ENCODE measurements at places on chromosomes 2 and 18.

- DNase-seq = no peak
Measured at GRCh38 chr2:199956062-199956380, 639 bp downstream of the MAIP1 start.

DNA sequence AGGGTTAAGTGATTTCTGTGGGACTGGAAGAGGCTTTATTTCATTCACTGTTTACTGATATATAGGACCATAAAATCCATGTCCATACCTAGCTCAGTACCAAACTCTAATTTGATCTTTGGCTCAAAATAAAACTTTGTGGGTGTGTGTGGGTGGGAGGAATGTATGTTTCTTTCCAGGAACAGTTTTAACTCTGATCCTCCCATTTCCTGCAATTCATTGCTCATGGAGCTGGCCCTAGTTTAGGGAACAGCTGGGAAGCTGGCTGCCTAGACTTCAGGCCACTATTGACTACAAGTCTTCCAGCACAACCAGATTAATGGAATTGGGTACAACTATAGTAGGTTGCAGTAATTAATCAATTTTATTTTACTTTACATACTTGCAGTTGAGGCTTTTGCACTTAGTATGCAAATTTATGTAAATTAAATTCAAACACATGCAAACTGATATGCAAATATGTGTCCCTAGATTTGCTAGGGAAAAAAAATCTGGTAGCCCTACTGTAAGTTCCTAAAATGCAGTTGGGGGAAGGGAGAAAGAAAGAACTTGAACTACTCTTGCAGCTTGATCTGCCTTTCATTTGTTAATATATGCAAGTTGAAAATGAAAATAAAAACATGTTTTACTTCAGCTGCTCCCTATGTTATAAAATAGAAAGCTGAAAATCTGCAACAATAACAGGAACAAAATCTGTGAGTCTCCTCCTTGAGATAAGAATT is 1070.3 kb upstream of the CELF4 start:
- no peak for DNase-seq

DNA sequence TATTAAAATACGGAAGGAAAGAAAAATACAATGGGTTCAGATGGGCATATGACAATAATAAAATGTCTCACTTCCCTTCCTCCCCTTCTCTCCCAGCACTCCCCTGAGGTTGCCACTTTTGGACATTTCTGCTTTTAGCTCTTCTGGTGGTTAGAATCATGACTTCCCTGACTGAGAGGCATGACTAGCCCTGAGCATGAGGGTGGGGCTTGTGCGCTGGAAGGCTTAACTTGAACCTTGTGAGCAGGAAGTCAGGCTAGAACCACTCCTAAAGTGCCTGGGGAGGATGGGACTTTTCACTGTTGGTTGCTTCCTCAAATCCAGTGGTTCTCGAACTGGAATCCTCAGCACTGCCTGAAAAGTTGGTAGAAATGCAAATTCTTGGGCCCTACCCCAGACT is 19.7 kb upstream of the ARHGAP25 start:
- no peak for DNase-seq

DNA sequence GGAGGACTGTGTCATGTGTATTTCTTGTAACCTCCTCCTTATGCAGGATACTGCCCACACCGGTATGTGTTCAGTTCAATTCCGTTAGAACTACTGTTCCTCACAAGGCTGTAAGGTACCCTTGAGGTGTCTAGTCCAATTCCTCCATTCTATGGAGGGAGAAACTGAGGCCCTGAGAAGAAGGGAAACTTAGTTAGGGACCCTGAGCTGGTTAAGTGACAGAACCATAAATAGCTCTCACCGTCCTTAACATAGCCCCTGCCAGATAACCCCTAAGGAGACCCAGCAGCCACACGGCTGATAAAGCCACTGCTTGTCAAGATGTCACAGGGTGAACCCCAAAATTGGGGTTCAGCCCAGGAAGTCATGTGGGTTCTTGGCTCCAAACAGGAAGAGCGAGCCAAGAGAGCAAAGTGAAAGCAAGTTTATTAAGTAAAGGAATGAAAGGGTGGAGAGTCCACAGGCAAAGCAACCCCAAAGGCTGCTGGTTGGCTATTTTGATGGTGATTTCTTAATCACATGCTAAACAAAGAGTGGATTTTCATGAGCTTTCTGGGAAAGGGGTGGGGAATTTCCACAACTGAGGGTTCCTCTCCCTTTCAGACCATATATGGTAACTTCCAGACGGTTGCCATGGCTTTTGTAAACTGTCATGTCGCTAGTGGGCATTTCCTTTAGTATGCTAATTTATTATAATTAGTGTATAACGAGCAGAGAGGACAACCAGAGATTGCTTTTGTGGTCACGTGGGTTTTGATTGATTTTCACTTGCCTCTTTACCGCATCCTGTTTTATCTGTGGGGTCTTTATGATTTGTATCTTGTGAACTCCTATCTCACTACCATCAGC is 83.4 kb upstream of the RTN4 start:
- no peak for DNase-seq

GRCh38 chr2:147501968-147502367 is 342.9 kb upstream of the ACVR2A start:
- no peak for DNase-seq

DNA sequence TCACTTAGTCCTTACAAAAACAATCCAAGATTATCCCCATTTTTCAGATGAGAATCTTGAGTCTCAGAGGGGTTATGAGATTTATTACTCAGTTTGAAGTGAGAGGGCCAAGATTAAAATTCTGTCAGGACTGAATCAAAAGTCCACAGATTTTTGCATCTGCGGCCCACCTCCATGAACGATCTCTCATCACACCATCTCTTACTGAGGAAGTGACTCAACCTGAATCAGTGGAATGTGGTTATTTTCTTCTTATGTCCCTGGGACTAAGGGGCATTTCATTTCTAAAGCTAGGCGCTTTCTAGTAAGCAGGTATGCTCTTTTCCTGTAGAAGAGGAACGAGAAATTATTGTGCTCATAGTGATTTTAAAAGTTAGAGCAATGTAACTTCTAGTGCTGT is 360.3 kb upstream of the SPHKAP start:
- no peak for DNase-seq

DNA sequence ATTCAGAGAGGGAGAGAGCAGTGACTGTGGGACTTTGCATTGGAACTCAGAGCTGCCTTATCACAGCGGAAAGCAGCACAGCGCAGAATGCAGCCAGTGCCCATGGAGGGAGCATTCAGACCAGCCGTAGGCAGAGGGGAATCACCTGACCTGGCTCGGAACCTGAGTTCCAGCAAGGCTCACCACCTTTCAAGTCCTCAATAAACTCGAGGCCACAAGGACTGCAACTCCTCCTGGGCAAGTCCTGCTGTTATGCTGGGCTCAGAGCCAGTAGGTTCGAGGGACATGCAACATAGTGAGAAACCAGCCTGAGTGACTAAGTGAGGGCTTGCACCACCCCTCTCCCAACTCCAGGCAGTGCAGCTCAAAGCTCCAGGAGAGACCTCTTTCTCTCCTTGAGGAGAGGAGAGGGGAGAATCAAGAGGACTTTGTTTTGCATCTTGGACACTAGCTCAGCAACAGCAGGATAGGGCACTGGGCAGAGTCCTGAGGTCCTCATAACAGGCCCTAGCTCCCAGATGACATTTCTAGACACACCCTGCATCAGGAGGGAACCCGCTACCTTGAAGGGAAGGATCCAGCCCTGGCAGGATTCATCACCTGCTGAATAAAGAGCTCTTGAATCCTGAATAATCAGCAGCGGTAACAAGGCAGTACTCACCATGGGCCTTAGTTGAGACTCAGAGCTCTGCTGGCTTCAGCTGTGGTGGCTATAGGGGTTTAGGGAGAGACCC is 136.8 kb upstream of the OTOS start:
- no peak for DNase-seq
